ENCODE measurements at places on chromosomes 11 and 22.
A peak's percentile ranks its signal among the peaks of the same experiment; 100 is the strongest.

- DNase-seq = peak; percentile 62
These were observed 255 bp upstream of the SYNGR1 start for GRCh38 chr22:39349506-39349966.

DNA sequence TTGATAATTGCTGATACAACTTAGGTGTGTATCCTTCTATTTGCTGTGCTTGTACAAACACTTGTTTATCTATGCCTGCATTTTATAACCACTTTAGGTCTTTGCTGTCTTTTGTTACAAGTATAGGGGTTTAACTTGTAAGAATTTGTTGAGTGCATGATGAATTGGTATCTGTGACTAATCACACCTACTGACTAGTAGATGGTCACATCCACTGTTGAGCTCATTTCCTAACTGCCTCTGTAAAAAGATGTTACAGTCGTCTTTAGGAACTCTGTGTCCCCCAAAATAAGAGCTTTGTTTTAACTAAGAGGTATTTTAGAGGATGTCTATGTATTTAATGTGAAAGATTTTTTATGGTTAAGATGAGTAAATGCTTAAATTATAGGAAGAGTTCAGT is 60.5 kb downstream of the HIPK3 start:
- no peak for DNase-seq

DNA sequence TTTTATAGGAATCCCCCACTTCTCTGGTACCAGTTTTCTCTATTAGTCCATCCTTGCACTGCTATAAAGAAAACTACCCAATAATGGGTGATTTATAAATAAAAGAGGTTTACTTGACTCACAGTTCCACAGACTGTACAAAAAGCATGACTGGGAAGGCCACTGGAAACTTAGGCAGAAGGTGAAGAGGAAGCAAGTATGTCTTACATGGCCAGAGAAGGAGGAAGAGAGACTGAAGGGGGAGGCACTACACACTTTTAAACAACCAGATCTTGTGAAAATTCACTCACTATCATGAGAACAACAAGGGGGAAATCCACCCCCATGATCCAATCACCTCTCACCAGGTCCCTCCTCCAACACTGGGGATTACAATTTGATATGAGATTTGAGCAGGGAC is 68.9 kb upstream of the GNAZ start:
- no peak for DNase-seq

- DNase-seq = no peak
These were observed 102.4 kb downstream of the PRMT3 start for GRCh38 chr11:20489948-20490347.

- no peak for DNase-seq
These were observed 37.5 kb downstream of the PPARA start for GRCh38 chr22:46187862-46188261.

DNA sequence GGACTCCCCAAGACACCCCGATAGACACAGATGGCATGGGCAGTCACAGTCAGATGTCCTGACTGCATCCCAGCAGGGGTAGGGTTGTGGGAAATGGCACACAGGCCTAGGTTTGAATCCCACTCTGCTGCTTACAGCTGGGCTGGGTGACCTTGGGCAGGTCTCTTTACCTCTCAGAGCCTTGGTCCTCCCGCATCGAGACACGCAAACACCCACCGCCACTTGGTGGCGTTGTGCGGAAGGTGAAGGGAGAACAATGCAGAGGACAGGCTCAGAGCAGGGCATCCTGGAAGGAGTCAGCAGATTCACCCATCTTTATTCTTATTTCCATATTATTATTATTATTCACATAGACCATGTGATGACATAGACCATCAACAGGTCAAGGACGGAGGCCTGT is 140.5 kb downstream of the MIAT start:
- no peak for DNase-seq

DNA sequence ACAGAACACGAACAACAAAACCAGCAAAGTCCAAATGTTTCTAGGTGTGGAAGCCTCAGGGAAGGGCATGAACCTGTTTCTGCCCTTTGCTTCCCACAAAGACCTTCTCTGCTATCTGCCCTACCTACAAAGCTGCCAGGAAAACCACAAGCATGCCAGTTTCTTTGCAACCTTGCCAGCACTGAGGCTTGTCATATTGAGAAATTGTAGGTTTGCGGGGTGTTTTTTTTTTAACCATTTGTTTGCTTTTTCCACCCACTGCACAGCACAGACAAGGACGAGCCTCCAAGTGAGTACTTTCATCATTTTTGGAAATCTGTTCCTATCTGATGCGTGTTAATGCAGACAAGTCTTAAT is 12.8 kb downstream of the PARVG start:
- DNase-seq = no peak

DNA sequence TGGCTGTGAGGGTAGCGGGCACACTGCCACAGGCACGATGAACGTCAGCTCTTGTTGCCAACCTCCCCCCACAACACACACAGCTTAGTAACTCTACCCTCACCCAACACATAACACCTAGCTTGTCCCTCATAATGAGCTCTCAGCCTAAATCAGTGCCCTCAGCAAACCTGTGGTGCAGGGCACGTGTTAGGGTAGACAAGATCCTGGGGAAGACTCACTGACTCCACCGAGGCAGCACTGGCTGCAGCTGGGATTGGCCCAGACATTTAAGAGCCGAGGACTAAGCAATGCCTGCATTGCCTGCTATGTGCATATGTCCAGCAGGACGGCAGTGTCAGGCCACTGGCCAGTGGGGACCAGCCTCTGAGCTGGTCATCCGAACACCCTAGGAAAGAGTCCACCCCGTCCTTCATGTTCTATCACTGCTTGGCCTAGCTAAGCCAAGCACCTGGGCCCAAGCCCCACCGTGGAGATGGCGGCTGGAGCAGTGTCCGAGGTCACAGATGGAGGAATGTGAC is 32.9 kb upstream of the TRIM29 start:
- no peak for DNase-seq

- peak; percentile 72 for DNase-seq
These were observed 327.6 kb upstream of the PLET1 start for GRCh38 chr11:112588252-112588694.

GRCh38 chr22:38416621-38417251 is 38.3 kb downstream of the KCNJ4 start:
- peak; percentile 19 for DNase-seq

- DNase-seq = no peak
These were observed 175.2 kb downstream of the WNT11 start for GRCh38 chr11:76030968-76031590.

GRCh38 chr22:41181349-41182241 is 23.5 kb upstream of the L3MBTL2 start:
- DNase-seq = no peak

Data from Right ventricle myocardium superior (tissue), 1 donor.